ENCODE measurements at places on chromosomes 7 and 10. TPM values are rescaled to one million over a fixed set of nuclear protein-coding genes. Genes with fewer than 3 reads are reported as not detected.
A peak's percentile ranks its signal among the peaks of the same experiment; 100 is the strongest.

- DNase-seq = peak; percentile 43
Observed at GRCh38 chr7:152313831-152314604, 121.8 kb downstream of the KMT2C start.

The PIP gene
- not detected for total RNA-seq

- DNase-seq = no peak
Observed at GRCh38 chr10:124166431-124167125, 73.2 kb upstream of the CHST15 start.

The FAM3C gene
- 33.6 TPM for total RNA-seq

DNA sequence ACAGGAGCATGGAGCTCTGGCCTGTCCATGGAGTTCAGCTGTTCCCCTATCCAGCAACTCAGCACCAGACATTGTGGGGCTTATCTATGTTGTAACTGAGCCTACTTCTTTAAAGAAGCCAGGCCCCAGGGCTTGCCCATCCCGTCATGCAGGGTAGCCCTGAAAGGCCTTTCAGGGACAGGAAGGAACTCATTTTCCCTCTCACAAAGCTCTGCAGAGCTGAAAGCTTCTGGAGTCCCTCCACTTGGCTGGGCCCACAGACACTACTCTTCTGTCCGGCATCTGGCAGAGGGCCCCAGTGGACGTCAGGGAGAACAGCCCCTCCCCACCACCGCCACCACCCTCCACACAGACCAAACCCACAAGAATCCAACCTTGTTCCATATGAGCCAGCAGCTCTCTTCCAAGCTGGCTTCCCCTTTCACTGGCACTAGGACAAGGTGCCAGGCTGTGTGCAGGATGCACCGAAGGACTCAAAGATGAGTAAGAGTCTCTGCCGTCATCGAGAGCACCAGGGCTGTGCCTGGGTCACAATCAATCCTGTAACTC is 33.1 kb downstream of the DENND2A start:
- peak; percentile 42 for DNase-seq

DNA sequence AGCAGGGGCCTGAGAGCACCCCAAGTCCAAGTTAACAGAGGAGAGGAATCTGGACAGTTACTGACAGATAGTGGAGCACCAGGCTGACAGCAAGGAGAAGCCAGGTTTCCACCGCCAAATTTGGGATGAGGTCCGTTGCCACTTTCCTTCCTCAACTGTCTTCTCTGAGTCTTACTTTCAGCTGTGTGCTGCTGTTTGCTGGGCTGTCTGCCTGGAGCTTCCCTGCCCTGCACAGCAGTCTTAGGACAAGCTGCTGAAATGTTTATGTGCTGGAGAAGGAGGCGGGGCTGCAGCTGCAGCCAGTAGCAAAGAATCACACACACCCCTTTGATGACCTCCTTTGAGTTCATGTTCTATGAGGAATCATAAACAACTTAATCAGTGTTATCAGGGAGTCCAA is 17.4 kb upstream of the CYP3A7 start:
- peak; percentile 63 for DNase-seq

GRCh38 chr10:52454491-52454890 is 140.4 kb downstream of the DKK1 start:
- no peak for DNase-seq

DNA sequence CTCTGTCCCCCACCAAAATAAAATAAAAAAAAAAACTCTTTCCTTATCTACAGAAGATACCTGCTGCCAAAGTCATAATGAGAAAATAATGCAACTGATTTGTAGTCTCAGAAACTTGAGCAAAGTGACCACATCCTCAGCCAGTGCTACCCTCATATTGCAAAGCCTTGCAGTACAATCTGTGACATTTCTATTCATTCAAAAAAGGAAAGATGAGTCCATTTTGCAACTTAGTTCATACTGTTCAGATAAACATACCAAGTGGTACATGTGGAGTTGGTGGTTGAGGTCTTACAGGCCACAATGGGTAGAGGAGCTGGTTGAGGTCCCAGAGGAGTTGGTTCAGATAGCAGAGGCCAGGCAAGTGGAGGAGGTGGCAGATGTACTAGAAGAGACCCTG is 6.5 kb upstream of the EIF5AL1 start:
- DNase-seq = no peak

Measured in body of pancreas (tissue), 4 donors.